ENCODE measurements at places on chromosomes 3 and 15. TPM values are rescaled to one million over a fixed set of nuclear protein-coding genes. Genes with fewer than 3 reads are reported as not detected.

- no peaks in the 10 kb centered on the region for H3K27me3 ChIP-seq
- H3K4me3 ChIP-seq = no peak overlapping the region
- H3K36me3 ChIP-seq = no peaks in the 10 kb centered on the region
- DNase-seq = no peak
- peaks cover 32% of the 10 kb centered on the region for H3K4me1 ChIP-seq
These were observed 164.5 kb downstream of the PTPRG start for GRCh38 chr3:61725851-61726333.

- no peak overlapping the region for H3K4me3 ChIP-seq
- H3K27ac ChIP-seq = no peak overlapping the region
- no peaks in the 10 kb centered on the region for H3K36me3 ChIP-seq
- peaks cover 8% of the 10 kb centered on the region for H3K4me1 ChIP-seq
- H3K27me3 ChIP-seq = no peaks in the 10 kb centered on the region
- no peak for DNase-seq
These were observed 30.6 kb downstream of the INTS14 start for GRCh38 chr15:65580287-65580686.

DNA sequence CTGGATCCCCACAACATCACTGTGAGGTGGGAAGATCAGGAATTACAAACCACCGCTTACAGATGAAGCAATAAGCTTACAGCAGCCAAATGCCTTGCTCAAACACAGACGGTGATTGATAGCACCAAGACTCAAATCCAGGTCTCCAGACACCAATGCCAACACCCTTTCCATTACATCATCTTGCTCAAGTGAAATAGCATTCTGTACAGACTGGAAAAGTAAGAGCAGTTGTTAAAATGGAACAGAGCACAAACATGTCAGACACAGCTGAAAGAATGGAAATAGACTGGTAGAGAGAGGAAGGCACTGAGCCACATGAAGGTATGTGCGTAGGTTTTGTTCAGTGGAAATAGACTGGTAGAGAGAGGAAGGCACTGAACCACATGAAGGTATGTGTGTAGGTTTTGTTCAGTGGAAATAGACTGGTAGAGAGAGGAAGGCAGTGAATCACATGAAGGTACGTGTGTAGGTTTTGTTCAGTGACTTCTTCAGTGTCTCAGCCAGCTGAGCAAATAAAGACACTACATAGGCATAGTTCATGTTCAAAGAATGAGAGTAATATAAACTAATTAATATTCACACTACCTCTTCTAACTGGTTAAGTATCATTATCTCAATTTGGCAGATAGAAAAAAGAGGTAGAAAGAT, 15.6 kb downstream of the CLDN1 start:
- H3K36me3 ChIP-seq = no peaks in the 10 kb centered on the region
- H3K4me1 ChIP-seq = no peaks in the 10 kb centered on the region
- H3K4me3 ChIP-seq = no peak overlapping the region

DNA sequence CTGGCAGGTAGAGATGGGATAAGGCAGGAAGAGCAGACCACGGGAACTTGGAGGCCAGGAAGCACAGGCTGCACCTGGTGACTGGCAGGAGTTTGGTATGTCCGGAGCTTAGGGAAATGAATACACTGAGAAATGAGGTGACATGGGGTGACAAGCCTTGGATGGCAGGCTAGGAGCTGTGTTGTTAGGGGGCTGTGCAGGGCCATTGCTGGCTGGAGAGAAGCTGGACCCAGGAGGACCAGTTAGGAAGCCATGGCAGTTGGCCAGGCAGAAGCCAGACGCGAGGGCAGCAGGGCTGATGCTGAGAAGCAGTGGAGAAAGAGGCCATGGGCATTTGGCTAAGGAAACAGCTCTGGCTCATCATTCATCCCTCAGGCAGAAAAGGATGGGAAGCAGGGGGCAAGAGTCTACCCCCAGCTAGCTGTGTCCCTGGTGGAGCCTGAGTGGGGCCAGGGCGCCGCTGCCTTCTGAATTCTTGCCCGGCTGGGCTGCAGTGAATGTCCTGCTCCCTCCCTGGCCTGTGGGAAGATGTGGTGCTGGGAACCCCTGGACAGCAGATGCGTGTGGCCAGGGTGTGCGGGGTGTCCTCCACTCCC, 255.8 kb downstream of the FAM43A start:
- H3K36me3 ChIP-seq = no peaks in the 10 kb centered on the region
- H3K27me3 ChIP-seq = peaks cover 8% of the 10 kb centered on the region
- H3K4me3 ChIP-seq = no peak overlapping the region
- peaks cover 13% of the 10 kb centered on the region for H3K4me1 ChIP-seq
- no peak for DNase-seq
- H3K27ac ChIP-seq = no peak overlapping the region

- peak overlapping the region; percentile 92 for H3K4me3 ChIP-seq
- H3K27ac ChIP-seq = peak overlapping the region; percentile 52
- H3K27me3 ChIP-seq = no peaks in the 10 kb centered on the region
These were observed 587 bp downstream of the NPHP3 start for GRCh38 chr3:132721479-132722164.

GRCh38 chr3:134721214-134721613, 70.4 kb upstream of the KY start:
- no peak overlapping the region for H3K27ac ChIP-seq
- H3K36me3 ChIP-seq = no peaks in the 10 kb centered on the region
- H3K4me1 ChIP-seq = no peaks in the 10 kb centered on the region
- no peak for DNase-seq
- no peak overlapping the region for H3K4me3 ChIP-seq

FXR1 gene
- 189 TPM for total RNA-seq

GRCh38 chr15:95733931-95734330, 596.6 kb upstream of the NR2F2 start:
- H3K27me3 ChIP-seq = peaks cover 2% of the 10 kb centered on the region
- H3K4me3 ChIP-seq = no peak overlapping the region
- no peaks in the 10 kb centered on the region for H3K4me1 ChIP-seq
- H3K36me3 ChIP-seq = no peaks in the 10 kb centered on the region

GRCh38 chr15:77029166-77030047, 34.5 kb downstream of the PSTPIP1 start:
- no peak for DNase-seq
- H3K4me1 ChIP-seq = peaks cover 24% of the 10 kb centered on the region
- H3K27me3 ChIP-seq = peaks cover 17% of the 10 kb centered on the region
- no peak overlapping the region for H3K4me3 ChIP-seq
- peak overlapping the region; percentile 8 for H3K27ac ChIP-seq

- H3K27me3 ChIP-seq = peaks cover 4% of the 10 kb centered on the region
- peak; percentile 94 for DNase-seq
- peak within 1 kb of the TSS; percentile 65 for H3K27ac ChIP-seq
- H3K36me3 ChIP-seq = no peaks in the 10 kb centered on the region
- H3K4me3 ChIP-seq = peak within 1 kb of the TSS; percentile 95
These were observed at the start of gene SCAP for GRCh38 chr3:47475570-47476329. Gene SCAP (minus strand): TSS chr3:47475941. CDS start chr3:47442993, 32,948 bp downstream.
